ENCODE measurements at places on chromosomes 11 and 22.

DNA sequence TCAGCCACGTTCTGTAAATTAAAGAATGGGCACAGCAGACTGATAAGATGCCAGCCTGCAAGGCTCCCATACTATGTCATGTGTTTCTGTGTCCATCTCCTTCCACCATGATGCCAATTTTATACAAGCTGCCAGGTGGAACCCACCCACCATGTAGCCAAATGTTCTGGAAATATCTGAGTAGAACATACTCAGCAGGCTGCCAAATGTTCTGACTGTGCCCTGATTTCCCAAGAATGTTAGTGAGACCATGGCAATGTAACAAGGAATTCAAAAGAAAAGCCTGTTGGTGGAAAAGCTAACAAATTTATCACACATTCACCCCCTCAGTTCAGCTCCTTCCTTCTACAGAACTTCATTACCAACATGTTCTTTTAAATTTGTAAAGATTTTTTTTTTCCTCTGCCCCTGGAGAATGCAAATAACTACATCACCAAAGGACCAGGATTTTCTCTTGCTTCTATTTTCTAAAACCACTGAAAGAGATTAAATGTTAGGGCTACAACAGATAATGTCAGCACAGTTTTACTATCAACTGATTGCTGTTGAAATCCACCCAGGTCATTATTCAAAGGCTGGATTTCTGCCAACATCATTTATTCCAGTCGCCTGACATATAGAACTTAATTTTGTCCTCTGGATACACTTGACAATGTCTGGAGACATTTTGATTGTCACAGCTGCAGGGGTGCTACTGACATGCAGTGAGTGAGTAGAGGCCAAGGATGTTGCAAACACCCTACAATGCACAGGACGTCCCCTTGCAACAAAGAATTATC is 3.1 kb downstream of the DMC1 start:
- no peak overlapping the region for H3K27ac ChIP-seq
- H3K4me3 ChIP-seq: no peak overlapping the region
- H3K4me1 ChIP-seq: peaks cover 15% of the 10 kb centered on the region
- DNase-seq: no peak
- no peaks in the 10 kb centered on the region for H3K27me3 ChIP-seq
- H3K36me3 ChIP-seq: no peaks in the 10 kb centered on the region

GRCh38 chr11:96567176-96567575 is 177.4 kb downstream of the JRKL start:
- no peak for DNase-seq
- H3K27ac ChIP-seq: no peak overlapping the region
- H3K27me3 ChIP-seq: no peaks in the 10 kb centered on the region

- H3K4me1 ChIP-seq: no peaks in the 10 kb centered on the region
- peaks cover 19% of the 10 kb centered on the region for H3K27me3 ChIP-seq
- no peak overlapping the region for H3K27ac ChIP-seq
- no peaks in the 10 kb centered on the region for H3K36me3 ChIP-seq
Measured at GRCh38 chr11:69822676-69823494, 3.7 kb upstream of the FGF3 start.

- H3K4me3 ChIP-seq: no peak overlapping the region
- H3K36me3 ChIP-seq: no peaks in the 10 kb centered on the region
- H3K27ac ChIP-seq: no peak overlapping the region
- H3K27me3 ChIP-seq: no peaks in the 10 kb centered on the region
Measured at GRCh38 chr11:8567602-8568198, 26.3 kb downstream of the STK33 start.

DNA sequence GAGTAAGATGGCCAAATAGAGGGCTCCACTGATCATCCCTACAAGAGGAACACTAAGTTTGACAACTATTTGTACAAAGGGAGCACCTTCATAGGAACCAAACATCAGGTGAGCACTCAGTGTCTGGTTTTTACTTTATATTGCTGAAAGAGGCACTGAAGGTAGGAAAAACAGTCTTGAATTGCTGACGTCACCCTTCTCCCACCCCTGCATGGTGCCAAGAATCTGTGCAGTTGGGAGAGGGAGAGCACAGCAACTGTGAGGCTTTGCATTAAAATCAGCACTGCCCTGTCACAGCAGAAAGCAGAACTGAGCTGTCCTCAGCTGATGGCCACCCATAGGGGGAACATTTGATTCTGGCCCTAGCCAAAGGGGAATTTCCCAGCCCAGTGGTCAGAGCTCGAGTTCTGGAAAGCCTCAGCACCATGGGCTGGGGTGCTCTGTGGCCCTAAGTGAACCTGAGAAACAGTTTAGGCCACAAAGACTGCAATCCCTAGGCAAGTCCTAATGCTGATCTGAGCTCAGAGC is 37.9 kb downstream of the PIWIL3 start:
- no peaks in the 10 kb centered on the region for H3K4me1 ChIP-seq
- no peak for DNase-seq
- H3K27me3 ChIP-seq: no peaks in the 10 kb centered on the region

GRCh38 chr11:128232588-128232987 is 354.8 kb downstream of the ETS1 start:
- no peak overlapping the region for H3K4me3 ChIP-seq
- DNase-seq: no peak
- H3K27me3 ChIP-seq: no peaks in the 10 kb centered on the region
- no peaks in the 10 kb centered on the region for H3K36me3 ChIP-seq
- H3K27ac ChIP-seq: no peak overlapping the region
- H3K4me1 ChIP-seq: no peaks in the 10 kb centered on the region

DNA sequence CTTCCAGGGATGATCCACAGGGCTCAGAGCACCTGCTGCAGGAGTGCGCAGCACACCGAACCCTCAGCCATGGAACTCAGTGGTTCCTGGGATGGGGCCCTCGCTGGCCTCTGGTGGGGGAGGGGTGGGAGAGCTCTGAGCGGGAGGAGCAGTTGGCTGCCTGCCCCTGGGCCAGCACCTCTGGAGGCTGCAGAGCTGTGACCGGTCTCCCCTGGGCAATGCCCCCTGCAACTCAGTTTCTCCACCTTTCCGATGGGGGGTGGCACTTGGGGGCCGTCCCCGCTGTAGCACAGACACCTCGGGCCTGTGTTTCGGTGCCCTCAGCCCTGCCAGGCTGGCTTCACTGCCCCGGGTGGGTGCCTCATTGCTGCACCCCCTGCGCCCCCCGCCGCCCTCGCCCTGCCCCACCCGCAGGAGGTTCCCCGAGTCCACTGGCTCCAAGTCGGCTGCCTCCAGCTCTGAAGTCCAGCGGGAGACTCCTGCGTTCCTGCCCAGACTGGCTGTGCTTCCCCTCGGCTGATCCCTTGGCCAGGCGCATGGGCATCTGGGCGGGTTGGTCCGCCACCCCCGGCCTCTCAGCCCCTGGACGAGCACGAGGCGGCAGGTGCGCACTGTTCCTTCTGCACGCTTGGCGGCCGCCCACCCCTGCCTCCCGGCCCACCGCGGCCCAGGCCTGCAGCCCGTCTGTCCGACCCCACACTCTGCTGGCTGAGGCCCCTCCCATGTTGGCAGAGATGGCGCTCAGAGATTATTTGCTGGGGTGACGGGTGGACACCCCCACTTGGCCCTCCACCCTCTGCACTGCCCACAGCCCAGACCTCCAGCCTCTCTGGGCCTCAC is 1.8 kb downstream of the MUC6 start:
- no peak for DNase-seq
- H3K27me3 ChIP-seq: peaks cover 19% of the 10 kb centered on the region
- no peaks in the 10 kb centered on the region for H3K36me3 ChIP-seq
- no peaks in the 10 kb centered on the region for H3K4me1 ChIP-seq
- H3K27ac ChIP-seq: no peak overlapping the region
- H3K4me3 ChIP-seq: no peak overlapping the region

GRCh38 chr11:2709429-2709828 is 9.6 kb upstream of the KCNQ1OT1 start:
- H3K36me3 ChIP-seq: no peaks in the 10 kb centered on the region
- H3K4me3 ChIP-seq: no peak overlapping the region
- no peak overlapping the region for H3K27ac ChIP-seq
- DNase-seq: no peak
- H3K4me1 ChIP-seq: peaks cover 11% of the 10 kb centered on the region

DNA sequence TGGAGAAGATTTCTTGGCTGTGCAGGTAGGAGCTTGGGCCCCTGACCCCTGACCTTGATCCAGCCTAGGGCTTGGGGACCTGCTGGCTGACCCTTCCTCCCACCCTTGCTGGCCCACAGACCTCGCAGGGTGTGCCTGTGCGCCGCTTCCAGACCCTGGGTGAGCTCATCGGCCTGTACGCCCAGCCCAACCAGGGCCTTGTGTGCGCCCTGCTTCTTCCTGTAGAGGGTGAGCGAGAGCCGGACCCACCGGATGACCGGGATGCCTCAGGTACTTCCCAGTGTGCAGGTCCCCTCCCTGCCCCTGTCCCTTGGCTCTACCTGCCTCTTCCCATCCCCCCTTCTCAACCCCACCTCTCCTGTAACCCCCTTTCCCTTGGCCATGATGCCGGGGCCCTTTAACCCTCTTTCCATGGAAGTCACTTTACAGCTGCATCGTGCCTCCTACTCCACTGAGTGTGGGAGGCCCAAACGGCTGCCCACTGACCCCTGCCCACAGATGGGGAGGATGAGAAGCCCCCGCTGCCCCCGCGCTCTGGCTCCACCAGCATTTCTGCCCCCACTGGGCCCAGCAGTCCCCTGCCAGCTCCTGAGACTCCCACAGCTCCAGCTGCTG is 3.8 kb downstream of the INPPL1 start:
- H3K4me1 ChIP-seq: peaks cover 18% of the 10 kb centered on the region
- no peaks in the 10 kb centered on the region for H3K27me3 ChIP-seq
- no peak overlapping the region for H3K27ac ChIP-seq
- H3K36me3 ChIP-seq: no peaks in the 10 kb centered on the region
- DNase-seq: peak; percentile 11
- no peak overlapping the region for H3K4me3 ChIP-seq

- H3K36me3 ChIP-seq: no peaks in the 10 kb centered on the region
- H3K27ac ChIP-seq: no peak overlapping the region
- peaks cover 3% of the 10 kb centered on the region for H3K4me1 ChIP-seq
- DNase-seq: no peak
- H3K27me3 ChIP-seq: no peaks in the 10 kb centered on the region
Measured at GRCh38 chr11:45931739-45932138, 9.3 kb downstream of the LARGE2 start.

DNA sequence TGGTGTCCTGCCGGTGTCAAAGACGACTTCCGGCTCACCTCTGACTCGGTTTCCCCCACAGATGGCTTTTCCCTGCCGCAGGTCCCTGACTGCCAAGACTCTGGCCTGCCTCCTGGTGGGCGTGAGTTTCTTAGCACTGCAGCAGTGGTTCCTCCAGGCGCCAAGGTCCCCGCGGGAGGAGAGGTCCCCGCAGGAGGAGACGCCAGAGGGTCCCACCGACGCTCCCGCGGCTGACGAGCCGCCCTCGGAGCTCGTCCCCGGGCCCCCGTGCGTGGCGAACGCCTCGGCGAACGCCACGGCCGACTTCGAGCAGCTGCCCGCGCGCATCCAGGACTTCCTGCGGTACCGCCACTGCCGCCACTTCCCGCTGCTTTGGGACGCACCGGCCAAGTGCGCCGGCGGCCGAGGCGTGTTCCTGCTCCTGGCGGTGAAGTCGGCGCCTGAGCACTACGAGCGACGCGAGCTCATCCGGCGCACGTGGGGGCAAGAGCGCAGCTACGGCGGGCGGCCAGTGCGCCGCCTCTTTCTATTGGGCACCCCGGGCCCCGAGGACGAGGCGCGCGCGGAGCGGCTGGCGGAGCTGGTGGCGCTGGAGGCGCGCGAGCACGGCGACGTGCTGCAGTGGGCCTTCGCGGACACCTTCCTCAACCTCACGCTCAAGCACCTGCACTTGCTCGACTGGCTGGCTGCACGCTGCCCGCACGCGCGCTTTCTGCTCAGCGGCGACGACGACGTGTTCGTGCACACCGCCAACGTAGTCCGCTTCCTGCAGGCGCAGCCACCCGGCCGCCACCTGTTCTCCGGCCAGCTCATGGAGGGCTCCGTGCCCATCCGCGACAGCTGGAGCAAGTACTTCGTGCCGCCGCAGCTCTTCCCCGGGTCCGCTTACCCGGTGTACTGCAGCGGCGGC is 5.5 kb downstream of the B3GNT6 start:
- H3K4me1 ChIP-seq: no peaks in the 10 kb centered on the region
- peak overlapping the region; percentile 47 for H3K4me3 ChIP-seq
- no peaks in the 10 kb centered on the region for H3K36me3 ChIP-seq

GRCh38 chr11:47961383-47961782 is 19.0 kb upstream of the PTPRJ start:
- no peak overlapping the region for H3K4me3 ChIP-seq
- DNase-seq: no peak
- H3K27me3 ChIP-seq: no peaks in the 10 kb centered on the region
- H3K4me1 ChIP-seq: no peaks in the 10 kb centered on the region

- no peaks in the 10 kb centered on the region for H3K36me3 ChIP-seq
- DNase-seq: no peak
- H3K4me1 ChIP-seq: no peaks in the 10 kb centered on the region
- no peak overlapping the region for H3K27ac ChIP-seq
- H3K4me3 ChIP-seq: no peak overlapping the region
Measured at GRCh38 chr11:92306966-92307510, 82.4 kb downstream of the FAT3 start.

GRCh38 chr22:17633217-17633997 is 4.9 kb upstream of the ATP6V1E1 start:
- DNase-seq: no peak
- no peaks in the 10 kb centered on the region for H3K27me3 ChIP-seq
- peaks cover 15% of the 10 kb centered on the region for H3K4me1 ChIP-seq

GRCh38 chr11:42171046-42171445 is 711.6 kb upstream of the LRRC4C start:
- no peaks in the 10 kb centered on the region for H3K4me1 ChIP-seq
- no peak for DNase-seq

GRCh38 chr11:104370478-104370877 is 206.5 kb upstream of the PDGFD start:
- no peaks in the 10 kb centered on the region for H3K36me3 ChIP-seq
- no peak for DNase-seq
- no peaks in the 10 kb centered on the region for H3K27me3 ChIP-seq
- no peak overlapping the region for H3K4me3 ChIP-seq
- H3K27ac ChIP-seq: no peak overlapping the region
- H3K4me1 ChIP-seq: peaks cover 8% of the 10 kb centered on the region

DNA sequence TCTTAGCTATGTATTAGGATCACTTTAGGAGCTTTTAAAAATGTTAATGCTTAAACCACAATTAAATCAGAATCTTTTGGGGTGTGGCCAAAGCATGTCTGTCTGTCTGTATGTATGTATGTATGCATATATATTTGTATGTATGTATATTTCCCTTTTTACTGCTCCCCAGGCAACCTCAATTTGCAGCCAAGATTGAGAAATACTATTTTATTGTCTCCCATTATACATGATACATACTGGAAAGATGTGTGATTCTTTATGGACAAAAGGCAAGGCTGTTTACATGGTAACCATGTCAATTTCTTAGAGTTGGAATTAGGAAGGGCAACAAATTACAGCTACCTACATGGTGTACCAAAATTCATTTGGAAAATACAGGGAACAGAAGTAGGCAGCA is 783.6 kb downstream of the ETS1 start:
- no peak overlapping the region for H3K27ac ChIP-seq
- H3K4me3 ChIP-seq: no peak overlapping the region
- no peaks in the 10 kb centered on the region for H3K4me1 ChIP-seq
- no peaks in the 10 kb centered on the region for H3K36me3 ChIP-seq

Measured in gastrocnemius medialis (tissue), 4 donors.